Cerebellar nuclear complex (tissue), 1 donor: ENCODE measurements at places on chromosomes 5 and 9.

DNA sequence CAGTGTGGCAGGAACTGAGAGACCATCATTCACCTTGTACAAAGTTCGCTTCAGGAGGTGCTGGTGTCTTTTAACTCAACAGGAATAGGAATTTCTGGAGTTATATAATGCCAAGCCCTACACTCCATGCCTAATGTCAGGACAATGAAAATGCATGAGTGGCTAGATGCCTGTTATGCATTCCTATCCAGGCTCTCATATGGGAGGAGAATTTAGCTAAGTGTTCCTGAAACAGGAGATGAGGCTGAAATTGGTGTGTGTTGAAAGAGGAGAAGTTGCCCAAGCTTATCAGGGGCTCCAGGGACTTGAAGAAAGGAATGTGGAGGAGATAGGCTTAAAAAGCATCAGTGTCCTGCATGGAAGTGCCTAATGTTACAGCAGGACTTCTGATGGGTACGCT, 26.8 kb upstream of the PRUNE2 start:
- no peak for DNase-seq

GRCh38 chr5:94707359-94707758, 88.9 kb downstream of the SLF1 start:
- DNase-seq = no peak

DNA sequence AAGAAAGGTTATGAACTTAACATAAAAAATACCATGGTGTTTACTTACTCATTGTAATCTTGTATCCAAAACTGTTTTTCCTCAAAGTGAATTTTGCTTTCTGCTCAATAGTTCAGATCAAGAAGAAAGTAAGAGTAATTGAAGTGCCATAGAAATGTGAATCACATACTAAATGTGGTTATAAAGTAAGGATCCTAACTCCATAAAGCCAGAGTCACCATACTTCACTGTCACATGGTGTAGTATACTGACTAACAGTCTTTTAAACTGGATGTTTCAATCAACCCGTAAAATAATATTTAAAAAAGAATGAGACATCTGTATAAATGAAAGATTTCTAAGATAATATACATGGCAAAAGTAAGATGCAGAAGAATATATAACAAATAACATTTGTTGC, 72.1 kb downstream of the NIPBL start:
- DNase-seq = no peak

GRCh38 chr5:8462565-8462964, 593.6 kb downstream of the MTRR start:
- no peak for DNase-seq

DNA sequence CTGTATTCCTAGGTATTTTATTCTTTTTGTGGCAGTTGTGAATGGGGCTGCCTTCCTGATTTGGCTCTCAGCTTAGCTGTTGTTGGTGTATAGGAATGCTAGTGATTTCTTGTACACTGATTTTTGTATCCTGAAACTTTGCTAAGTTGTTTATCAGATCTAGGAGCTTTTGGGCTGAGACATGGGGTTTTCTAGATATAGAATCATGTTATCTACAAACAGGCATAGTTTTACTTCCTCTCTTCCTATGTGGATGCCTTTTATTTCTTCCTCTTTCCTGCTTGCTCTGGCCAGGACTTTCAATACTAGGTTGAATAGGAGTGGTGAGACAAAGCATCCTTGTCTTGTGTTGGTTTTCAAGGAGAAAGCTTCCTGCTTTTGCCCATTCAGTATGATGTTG, 129.9 kb downstream of the DMXL1 start:
- DNase-seq = no peak

DNA sequence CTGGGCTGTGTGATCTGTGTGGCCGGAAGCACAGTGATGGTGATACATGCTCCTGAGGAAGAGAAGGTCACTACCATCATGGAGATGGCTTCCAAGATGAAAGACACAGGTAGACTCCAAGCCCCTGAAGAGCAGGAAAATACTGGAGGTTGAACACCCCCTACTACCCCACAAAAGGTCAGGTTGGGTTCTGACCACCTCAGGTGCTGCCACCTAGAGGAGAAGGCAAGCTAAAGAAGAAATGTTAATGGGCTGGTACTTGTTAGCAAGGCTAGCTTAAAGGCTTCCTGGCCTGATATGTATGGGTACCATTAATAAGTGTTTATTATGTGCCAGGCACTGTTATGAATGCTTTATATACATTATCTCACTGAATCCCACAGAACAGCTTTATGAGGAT, 11.7 kb downstream of the NIPAL4 start:
- DNase-seq = no peak

DNA sequence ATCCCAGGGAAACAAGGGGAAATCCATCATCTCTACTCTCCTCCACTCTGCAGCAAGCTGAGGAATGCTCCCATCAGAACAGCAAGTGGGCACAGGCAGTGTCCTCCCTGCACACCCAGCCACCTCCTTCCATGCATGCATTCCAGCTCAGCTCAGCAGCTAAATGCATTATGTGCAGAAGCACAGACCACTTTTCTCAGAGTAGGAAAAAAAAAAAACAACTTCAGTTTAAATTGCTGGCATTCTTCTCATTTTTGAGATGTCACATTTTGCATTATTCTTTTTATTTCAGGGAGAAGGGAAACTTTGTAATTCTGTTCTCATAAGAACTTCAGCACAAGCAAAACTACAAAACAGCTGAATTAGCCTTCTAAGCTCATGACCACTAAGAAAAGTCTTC, 312.2 kb downstream of the SEMA5A start:
- DNase-seq = no peak

DNA sequence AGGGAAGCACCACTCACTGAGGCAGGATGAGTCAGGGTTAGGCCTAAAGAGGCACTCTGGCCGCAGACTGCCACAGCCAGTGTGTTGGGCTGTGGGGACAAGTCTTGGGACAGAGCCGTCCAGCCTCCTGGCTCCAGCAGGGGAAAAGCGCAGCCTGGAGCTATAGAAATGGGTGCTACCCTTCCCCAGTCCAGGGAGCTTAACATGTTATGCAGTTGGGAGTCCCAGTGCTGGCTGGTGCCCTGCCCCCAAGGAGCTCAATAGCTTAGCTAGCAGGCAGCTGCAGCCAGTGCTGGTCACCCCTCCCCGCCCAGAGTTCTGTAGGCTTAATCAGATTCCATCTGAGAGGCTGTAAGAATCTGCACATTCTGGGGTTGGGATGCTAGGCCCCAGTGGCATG, 399.6 kb upstream of the TUSC1 start:
- DNase-seq = no peak

DNA sequence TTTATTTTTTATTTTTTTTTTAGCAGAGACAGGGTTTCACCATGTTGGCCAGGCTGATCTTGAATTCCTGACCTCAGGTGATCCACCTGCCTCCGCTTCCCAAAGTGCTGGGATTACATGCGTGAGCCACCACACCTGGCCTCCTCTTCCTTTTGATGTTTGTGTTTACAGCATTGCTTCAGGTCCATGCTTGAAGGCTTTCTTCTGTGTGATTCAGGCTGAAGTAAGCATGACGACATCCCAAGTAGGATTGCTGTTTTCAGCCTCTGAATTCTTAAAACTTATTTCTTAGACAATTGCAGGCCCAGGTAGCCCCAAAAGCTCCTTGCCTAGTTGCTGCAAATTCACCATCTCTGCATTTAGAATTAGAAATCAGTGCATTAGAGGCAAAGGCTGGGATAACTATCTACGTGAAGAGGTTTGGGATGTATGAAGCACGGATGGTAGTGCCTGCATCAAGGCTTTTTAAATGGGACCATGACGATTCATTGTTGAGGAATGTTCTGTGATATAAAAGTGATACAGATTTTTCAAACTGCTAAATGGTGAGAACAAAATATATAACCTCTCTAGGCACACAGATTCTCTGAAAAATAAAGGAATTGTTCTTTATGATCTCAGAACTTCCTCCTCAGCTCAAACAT, 3.0 kb upstream of the ETF1 start:
- DNase-seq = no peak

GRCh38 chr5:29113516-29113915, 2075.1 kb upstream of the CDH9 start:
- no peak for DNase-seq

DNA sequence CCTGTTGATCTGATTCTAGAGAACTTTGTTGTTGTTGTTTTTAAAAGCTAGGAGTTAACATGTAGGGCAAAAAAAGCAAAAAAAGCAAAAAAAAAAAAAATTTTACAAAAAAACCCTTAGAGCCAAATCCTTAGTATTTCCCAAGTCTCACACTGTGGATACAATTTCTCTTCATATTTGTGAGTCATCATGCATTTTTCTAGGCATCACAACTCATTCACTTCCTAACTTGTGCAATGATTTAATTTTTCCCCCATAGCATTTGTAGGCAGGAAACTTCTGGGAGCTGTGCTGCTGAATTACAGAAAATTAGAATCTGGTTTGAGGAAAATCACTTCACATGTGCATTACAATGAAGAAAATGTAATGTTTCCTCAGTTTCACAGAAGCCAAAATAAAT, 91.9 kb downstream of the MARCHF3 start:
- no peak for DNase-seq

- DNase-seq = no peak
Measured at GRCh38 chr5:121962958-121963357, 1.2 kb downstream of the SRFBP1 start.

GRCh38 chr9:132935026-132935425, 9.4 kb downstream of the TSC1 start:
- DNase-seq = no peak

DNA sequence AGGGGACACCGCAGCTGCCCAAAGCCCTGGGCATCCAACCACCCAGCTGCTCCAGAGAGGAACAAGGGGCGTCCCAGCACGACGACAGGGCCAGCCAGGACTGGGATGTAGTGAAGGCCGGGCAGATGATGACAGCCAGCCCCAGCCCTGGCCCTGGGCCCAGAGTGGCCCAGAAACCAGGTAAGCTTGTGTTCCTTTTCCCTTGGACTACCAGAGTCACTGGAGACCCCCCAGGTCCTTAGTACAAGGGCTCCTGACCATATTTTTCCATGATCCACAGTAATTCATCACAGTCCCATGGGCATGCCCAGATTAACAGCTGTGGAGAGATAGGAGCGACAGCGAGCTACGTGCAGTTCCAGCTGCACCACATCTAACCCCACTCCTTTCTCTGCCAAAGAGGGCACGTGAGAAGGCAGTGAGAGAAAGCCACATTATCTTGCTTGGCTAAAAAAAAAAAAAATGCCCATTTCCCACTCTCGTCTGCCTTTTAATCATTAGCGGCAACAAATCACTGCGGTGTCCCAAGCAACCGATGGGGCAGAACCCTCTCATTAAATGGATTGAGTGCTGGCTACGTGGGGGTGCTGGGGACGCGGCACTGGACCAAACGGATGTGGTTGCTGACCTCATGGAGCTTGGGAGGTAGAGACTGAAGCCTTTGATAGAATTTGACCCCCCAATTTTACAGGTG, 21.7 kb upstream of the SYNPO start:
- DNase-seq = no peak

GRCh38 chr9:130946766-130947617, 7.9 kb upstream of the FIBCD1 start:
- DNase-seq = no peak

- no peak for DNase-seq
Measured at GRCh38 chr9:99851500-99851822, 29.8 kb downstream of the NR4A3 start.
